ENCODE measurements at places on chromosomes 7 and 10. TPM values are rescaled to one million over a fixed set of nuclear protein-coding genes. Genes with fewer than 3 reads are reported as not detected.
A peak's percentile ranks its signal among the peaks of the same experiment; 100 is the strongest.

DNA sequence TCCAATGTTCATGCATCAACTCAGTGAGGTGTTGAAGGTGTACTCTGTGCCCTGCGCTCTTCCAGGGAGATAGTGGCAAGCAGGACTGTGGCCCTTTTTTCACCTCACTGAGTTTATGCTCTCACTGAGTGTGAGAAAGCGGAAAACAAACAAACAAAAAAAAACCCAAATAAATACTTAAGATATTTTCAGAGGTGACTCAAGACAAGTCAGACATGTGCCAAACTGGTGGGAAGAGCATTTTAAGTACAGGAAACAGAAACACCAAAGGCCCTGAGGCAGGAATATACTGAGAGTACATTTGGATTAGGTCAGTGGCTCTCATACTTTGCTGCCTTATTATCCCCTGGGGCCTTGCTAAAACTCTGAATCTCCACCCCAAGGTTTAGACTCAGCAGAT lies 111.9 kb upstream of the IGFBP3 start:
- no peaks in the 10 kb centered on the region for H3K4me1 ChIP-seq
- no peaks in the 10 kb centered on the region for H3K36me3 ChIP-seq
- DNase-seq: no peak
- no peaks in the 10 kb centered on the region for H3K27me3 ChIP-seq
- H3K4me3 ChIP-seq: no peak overlapping the region

DNA sequence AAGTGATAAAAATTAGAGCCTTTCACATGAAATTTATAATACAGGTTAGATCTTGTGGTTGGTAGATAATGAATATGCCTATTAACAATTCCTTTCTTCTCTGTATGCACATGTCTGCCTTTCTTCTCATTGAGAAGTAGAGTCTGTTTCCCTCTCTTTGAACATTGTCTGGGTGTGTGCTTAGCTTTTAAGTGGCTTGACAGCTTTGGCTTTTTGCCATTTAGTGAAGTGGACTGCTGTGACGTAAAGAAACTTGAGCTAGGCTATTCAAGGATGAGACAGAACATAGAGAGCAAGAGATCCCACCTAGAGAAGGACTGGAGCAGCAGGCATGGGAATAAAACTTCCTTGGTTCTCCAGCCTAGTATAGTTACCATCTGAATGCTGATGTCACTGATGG lies 996.7 kb upstream of the CELF2 start:
- no peaks in the 10 kb centered on the region for H3K27me3 ChIP-seq
- no peak overlapping the region for H3K27ac ChIP-seq
- DNase-seq: no peak
- no peak overlapping the region for H3K4me3 ChIP-seq

DNA sequence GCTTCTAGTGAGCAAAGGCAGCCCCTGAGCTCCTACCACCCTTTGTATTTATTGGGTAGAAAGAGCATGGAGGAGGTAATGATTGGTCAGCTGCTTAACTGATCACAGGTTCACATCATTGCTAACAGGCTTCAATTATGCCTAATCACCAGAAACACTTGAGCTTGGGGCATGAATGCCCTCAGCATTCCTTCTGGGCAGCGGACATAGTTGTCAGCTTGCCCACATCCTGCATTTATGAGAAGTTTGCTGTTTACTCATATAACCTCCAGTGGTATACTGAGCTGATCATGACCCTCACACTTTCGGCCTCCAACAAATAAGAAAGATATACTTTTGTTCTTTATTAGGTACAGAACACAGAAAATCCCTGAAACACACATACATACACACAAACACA lies 140.3 kb upstream of the ODAD2 start:
- H3K36me3 ChIP-seq: peaks cover 14% of the 10 kb centered on the region
- H3K27me3 ChIP-seq: no peaks in the 10 kb centered on the region
- no peaks in the 10 kb centered on the region for H3K4me1 ChIP-seq

GRCh38 chr7:910441-910861 lies 34.1 kb downstream of the GET4 start:
- H3K4me1 ChIP-seq: peaks cover 11% of the 10 kb centered on the region
- no peak for DNase-seq
- H3K27me3 ChIP-seq: no peaks in the 10 kb centered on the region
- H3K36me3 ChIP-seq: no peaks in the 10 kb centered on the region
- H3K27ac ChIP-seq: peak overlapping the region; percentile 43

- no peak for DNase-seq
- no peaks in the 10 kb centered on the region for H3K27me3 ChIP-seq
- H3K36me3 ChIP-seq: no peaks in the 10 kb centered on the region
- no peaks in the 10 kb centered on the region for H3K4me1 ChIP-seq
Measured at GRCh38 chr10:128854963-128855362, 612.1 kb upstream of the MGMT start.

DNA sequence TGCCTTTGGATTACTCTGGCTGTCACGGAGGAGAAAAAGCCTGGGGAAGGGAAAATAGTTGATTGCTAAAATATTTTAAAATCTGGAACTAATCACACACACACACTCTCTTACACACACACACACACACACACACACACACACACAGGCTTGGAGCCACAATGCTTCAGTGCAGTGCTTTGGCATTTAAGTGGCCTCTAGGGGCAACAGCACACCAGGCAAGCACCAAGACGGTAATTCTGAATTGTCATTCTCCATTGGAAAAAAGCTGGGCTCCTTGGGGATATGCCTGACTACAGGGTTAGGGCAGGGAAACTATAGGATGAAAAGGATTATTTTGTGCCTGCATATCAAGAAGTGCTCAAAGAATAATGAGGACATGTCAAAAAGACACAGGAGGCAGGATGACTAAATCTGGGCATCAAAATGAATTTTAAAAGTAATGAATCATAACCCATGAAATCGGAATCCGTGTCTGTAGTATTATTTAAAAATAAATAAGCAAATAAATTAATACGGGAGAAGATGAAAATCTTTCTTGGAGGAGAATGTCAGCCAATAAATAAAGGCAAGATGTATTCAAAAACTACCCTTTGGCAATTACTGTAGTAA lies 30.4 kb upstream of the DDC start:
- H3K4me1 ChIP-seq: peaks cover 24% of the 10 kb centered on the region
- H3K4me3 ChIP-seq: no peak overlapping the region
- DNase-seq: no peak
- no peaks in the 10 kb centered on the region for H3K27me3 ChIP-seq
- no peak overlapping the region for H3K27ac ChIP-seq

DNA sequence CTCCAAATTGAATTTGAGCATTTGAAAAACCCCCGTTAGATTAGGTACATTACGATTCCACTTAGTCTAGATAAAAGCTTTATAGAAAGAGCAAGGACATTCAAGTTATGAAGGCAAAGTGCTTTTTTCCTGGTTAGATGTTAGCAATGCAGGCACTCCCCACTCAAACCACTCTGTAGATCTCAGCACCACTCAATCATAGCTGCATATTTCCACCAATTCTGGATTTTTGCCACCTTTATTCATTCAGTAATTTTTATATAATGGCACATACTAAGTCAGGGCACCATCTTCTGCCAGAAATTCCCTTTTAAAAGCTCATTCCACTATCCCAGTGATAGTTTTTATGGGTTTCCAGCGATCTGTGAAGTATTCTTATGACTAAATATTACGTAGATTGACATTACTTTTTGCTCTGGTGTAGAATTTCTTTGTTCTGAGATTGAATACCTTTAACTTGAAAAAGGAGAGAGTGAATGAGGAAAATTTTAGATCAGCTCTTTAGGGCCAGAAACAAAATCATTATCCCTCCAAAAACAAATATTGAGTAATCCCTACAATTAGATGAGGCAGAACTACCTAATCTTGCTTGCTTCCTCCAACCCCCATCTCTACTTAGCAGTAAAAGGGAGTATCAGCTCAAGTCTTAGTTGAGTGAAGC lies 51.6 kb downstream of the RNLS start:
- no peak overlapping the region for H3K27ac ChIP-seq
- no peaks in the 10 kb centered on the region for H3K4me1 ChIP-seq

DNA sequence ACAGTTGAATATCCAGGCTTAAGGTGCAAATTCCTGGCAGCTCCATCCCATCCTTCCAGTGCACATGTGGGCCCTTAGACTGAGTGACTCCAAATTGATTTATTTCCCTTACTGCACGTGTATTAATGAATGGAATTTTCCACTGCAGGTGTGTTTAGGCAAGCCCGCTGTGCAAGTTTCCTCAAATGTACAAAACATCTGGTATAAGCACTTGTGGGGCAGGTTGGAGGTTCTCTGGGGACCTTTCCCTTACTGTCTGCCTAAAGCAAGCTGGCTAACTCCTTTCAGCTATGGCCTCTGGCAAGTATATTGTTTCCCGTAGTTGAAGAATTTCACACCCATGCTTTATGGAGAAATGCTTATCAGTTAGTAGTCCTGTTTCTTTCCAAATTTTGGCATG lies 25.3 kb upstream of the GIMAP6 start:
- H3K36me3 ChIP-seq: peaks cover 66% of the 10 kb centered on the region
- peaks cover 19% of the 10 kb centered on the region for H3K4me1 ChIP-seq
- no peak overlapping the region for H3K4me3 ChIP-seq
- no peaks in the 10 kb centered on the region for H3K27me3 ChIP-seq
- DNase-seq: no peak
- no peak overlapping the region for H3K27ac ChIP-seq

- H3K4me3 ChIP-seq: no peak overlapping the region
- no peak overlapping the region for H3K27ac ChIP-seq
- H3K4me1 ChIP-seq: no peaks in the 10 kb centered on the region
- H3K36me3 ChIP-seq: no peaks in the 10 kb centered on the region
- no peak for DNase-seq
Measured at GRCh38 chr7:14137676-14138075, 148.2 kb upstream of the ETV1 start.

DNA sequence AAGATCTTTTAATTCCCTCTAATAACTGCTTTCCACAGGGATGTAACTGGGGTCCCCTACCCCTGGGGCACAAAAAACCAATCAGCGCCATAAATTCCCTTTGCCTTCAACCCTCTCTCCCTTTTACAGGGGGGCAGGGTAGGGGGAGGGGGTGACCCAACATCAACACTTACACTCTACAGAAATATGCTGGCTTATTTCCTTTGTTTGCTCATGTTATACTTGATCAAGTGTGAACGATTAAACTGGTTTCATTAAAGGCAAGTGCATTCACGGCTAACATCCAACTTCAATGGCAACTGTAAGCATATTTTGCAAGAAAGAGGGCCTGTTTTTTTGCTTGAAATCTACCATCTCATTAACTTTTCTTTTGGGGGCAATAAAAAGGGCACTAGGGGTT lies 2.9 kb downstream of the CTBP2 start:
- DNase-seq: no peak
- H3K36me3 ChIP-seq: no peaks in the 10 kb centered on the region
- no peak overlapping the region for H3K27ac ChIP-seq
- H3K4me1 ChIP-seq: peaks cover 11% of the 10 kb centered on the region

GRCh38 chr10:79274279-79275104 lies 72.8 kb upstream of the PPIF start:
- peaks cover 13% of the 10 kb centered on the region for H3K36me3 ChIP-seq
- H3K27ac ChIP-seq: no peak overlapping the region
- H3K4me3 ChIP-seq: no peak overlapping the region
- H3K4me1 ChIP-seq: peaks cover 3% of the 10 kb centered on the region
- DNase-seq: no peak
- no peaks in the 10 kb centered on the region for H3K27me3 ChIP-seq

- peaks cover 13% of the 10 kb centered on the region for H3K4me1 ChIP-seq
- no peak for DNase-seq
- peaks cover 23% of the 10 kb centered on the region for H3K27me3 ChIP-seq
- H3K36me3 ChIP-seq: peaks cover 1% of the 10 kb centered on the region
Measured at GRCh38 chr7:22827563-22827962, 4.9 kb upstream of the TOMM7 start.

DNA sequence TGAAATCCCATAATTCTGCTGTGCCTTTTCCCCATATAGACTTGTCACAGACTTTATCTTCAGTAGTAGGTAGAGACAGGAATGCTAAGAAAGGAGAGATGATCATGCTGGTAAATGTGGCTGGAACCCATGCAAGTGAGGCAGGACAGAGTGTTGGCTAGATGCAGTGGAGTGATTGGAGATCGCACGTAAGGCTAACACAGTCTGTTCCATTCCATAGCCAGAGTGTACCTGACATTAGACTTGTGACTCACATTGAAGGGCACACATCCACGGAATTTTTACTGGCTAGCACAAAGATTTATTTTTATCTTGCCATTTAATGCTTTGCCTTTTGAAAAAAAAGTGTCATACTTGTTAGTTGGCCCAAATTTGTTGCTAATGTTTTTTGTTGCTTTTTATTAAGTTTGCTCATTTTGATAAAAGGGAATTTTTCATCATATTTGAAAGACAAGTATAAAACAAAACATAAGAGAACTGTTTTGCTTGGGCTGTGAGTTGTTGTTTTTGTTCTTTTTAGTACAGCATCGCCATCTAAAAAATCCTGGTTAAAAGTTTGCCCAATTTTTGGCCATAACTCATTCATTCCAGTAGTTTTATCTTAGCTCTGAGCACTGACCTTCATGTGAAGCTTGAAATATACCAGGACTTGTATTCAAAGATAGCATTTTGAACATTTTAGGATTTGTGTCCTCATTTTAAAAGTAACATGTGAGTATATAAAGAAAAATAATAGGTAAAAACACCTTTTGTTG lies 81.0 kb downstream of the CPED1 start:
- no peak overlapping the region for H3K27ac ChIP-seq
- H3K4me3 ChIP-seq: no peak overlapping the region
- H3K36me3 ChIP-seq: no peaks in the 10 kb centered on the region
- DNase-seq: no peak
- H3K4me1 ChIP-seq: no peaks in the 10 kb centered on the region

ITGA8 gene
- total RNA-seq: not detected

ANKRD22 gene
- 0.45 TPM for total RNA-seq

CNTNAP2 gene
- total RNA-seq: not detected

Data from activated CD8-positive, alpha-beta T cell treated with anti-CD3 and anti-CD28 coated beads, Interleukin-2, amount 10 ng/mL, durations not matched to agents 7 days and 5 days (primary cell).